ENCODE measurements at places on chromosomes 12 and 14.

GRCh38 chr12:124456652-124457152 lies 110.7 kb downstream of the NCOR2 start:
- no peak for DNase-seq

DNA sequence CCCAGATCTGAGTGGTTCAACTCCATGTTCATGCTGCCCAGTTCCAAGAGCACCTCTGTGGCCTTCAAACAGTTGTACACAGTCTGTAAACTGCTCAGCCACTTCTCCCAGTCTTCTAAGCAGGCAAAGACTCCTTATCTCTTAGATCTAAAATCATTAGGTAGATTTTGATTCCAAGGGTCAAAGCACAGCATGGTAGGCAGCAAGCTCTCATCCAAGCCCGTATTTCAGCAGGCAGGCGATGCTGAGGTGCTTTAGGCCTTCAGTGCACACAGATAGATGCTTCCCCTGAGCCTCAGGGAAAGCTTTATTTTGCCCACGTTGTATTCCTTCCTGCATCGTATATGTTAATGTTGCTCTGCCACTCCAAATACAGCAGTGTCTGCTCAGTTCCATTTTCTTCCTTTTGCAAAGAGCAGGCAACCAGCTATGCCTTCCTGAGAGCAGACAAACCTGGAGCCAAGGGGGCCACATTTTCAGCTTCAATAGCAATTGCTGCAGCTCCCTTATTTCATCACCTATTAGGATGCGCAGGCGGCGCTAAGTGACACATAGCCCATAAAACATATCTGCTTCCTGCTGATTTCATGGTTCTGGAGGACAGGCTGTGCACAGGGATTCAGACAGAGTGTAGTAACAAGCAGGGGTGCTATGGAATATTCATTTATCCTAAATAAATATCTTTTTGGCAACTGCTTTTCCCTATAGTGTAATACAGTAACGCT lies 67.5 kb downstream of the ETV6 start:
- DNase-seq = no peak

- no peak for DNase-seq
Observed at GRCh38 chr12:54053751-54054741, at the start of gene HOXC4. HOXC4 (plus strand) TSS chr12:54053835; CDS start chr12:54053923, 88 bp downstream.

GRCh38 chr14:55249423-55249822 lies 21.8 kb upstream of the FBXO34 start:
- no peak for DNase-seq

DNA sequence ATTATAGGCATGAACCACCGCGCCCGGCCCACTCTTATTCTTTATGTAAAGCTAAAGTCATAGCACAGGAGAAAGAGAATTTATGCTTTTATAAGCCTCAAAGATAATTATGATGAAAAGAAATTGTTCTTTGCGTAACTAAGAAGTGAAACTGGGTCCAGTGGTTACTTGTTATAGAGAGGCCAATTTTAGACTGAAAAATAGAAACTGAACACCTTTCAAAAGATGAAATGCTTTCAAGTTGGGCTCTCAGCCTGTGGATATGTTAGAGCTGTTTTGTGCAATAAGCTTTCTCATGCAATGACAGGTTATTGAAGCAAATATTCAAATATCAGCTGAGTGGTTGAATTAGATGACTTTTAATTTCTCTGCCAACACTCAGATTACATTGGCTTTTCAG lies 7.9 kb downstream of the TMEM253 start:
- DNase-seq = no peak

- no peak for DNase-seq
Observed at GRCh38 chr14:70816525-70816924, 7.2 kb upstream of the MAP3K9 start.

DNA sequence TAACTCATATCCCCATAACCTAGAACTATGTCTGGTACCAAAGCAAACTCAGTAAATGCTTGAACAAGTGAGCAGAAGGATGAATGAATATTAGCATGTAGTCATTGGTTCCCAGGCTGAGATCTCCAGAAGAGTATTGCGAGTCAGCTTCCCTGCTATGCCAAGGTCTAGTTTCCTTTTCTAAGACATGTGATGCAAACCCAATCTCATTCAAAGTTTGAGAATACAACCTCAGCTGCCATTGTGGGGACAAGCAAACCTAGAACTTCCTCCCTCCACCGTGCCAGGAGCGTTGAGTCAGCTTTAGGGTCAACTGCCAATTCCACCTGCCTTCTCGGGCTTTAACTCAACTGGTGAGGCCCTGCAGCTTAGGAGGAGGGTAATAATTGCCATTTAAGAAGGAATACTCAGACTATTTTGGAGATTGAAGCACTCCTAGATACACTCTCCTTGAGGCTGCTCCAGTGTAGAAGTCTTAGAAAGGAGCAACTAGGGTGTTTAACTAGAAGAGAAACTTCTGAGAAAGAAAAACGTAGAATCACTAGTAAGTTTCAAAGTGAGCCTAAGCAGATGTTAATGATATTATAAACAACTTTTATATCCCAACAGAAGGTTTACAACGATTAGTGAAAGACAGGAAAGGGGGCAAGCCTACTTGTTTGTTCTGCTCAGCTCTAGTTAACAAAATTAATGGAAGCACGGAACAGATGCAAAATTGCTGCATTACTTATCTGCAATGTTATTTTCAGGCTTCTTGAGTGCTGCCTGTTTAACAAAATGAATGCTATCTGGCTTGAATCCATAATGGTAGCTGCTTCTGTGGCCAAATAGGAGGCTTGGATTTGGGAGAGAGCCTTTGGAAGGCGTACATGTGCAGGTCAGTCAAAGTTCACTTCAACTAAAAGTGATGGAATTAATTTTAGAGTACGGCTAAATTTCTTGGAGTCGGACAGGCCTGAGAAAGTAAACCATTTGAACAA lies 96.9 kb downstream of the HELB start:
- no peak for DNase-seq

DNA sequence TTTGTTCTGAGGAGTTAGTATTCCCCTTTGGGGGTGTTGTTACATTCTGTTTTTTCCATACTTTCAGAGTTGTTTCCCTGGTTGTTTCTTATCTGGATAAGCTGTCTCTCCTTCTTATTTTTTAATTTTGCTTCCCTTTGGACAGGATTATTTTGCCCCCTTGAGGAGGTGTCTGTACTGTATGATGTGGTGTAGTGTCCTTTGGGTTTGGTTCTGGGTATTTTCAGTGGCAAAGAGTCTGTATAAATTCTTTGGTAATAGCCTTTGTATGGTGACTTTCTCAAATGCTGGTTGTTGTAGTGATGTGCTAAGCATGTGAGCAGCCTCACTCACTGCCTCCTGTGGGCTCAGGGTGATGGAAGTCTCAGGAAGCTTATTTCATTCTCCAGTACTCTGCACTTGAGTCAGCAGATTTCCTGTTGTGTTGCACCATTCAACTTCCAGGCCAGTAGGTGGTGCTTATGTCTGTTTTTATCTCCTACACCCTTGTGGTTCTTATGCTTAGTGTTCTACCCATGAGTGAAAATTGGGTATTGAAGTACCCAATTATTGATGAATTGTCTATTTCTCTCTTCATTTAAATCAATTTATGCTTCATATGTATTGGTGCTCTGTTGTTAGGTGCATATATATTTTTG lies 103.3 kb upstream of the PMCH start:
- peak; percentile 19 for DNase-seq

- DNase-seq = no peak
Observed at GRCh38 chr14:69711881-69712560, 54.9 kb upstream of the SRSF5 start.

Measured in NCI-H1105 treated with DMSO at 0.1 percent for 48 hours (cell line).